IPS DF 19.7 (cell line): ENCODE measurements at places on chromosomes 7 and 10.

DNA sequence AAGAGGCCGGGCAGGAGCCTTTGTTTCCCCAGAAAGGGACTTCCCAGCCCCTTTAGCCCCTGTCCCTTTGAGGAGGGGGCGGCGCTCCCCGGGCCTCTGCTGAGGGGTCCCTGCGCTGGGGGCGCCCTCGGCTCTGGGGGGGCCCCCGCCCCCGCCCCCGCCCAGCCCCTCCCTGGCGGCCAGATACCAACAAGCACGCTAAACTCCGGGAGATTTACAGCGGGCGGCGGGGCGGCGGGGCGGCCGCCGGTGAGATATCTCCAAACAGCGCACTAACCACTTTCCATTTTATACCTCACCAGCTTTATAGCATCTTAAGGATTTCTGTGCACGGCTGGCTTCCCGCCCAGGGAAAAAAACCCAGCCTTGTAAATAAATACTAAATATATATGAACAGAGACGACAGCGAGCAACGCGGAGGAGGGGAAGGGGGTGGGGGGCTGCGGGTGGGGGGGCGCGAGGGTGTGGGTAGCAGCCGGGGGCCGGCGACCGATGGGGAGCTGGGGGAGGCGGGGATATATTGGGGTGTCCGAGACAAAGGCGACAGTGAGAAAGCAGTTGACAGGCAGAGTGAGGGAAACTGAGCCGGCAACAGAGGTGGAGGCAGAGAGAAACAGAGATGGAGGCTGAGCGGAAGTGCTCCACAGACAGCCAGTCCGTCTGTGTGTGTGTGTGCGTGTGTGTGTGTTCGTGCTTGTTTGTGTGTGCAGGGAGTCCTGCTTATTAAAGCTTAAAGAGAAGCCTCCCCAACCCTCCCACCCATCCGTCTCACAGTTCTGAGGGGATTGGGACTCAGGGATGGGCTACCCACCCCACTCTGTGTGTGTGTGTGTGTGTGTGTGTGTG is 85.8 kb downstream of the HIF1AN start:
- no peak for DNase-seq

- DNase-seq = no peak
Measured at GRCh38 chr10:24209946-24210491, 1.1 kb downstream of the KIAA1217 start.

GRCh38 chr10:84208023-84208422 is 13.7 kb downstream of the CDHR1 start:
- no peak for DNase-seq

DNA sequence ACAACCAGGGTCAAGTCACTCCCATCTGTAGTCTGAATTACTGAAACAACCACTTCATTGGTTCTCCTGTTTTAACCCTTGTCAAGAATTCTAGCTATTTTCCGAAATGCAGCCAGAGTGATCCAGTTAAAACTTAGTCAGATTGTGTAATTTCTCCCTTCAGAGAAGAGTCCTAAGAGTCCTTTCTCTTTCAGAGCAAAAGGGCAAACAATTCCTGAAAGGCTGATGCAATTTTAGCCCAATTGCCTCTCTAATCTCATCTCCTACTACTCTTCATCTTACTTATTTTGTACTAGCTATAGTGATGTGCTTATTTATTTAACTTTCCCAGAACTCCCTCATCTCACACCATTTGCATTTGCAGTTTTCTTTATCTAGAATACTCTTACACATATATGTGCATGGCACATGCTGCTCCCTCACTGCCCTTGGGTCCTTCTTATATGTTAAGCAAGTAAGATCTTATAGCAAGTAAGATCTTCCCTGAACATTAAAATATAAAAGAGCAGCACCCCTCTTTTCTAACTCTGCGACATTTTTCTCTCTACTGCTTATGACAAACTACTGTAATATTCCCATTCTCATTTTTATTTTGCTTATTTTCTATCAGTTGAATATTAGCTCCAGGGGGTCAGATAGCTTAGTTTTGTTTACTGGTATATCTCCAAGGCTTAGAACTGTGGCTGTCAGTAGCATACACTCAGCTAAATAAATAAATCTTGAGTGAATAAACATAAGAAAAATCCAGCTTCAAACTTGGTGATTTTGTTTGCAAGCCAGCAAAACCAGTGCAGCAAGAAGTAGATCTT is 44.6 kb downstream of the HGF start:
- no peak for DNase-seq

DNA sequence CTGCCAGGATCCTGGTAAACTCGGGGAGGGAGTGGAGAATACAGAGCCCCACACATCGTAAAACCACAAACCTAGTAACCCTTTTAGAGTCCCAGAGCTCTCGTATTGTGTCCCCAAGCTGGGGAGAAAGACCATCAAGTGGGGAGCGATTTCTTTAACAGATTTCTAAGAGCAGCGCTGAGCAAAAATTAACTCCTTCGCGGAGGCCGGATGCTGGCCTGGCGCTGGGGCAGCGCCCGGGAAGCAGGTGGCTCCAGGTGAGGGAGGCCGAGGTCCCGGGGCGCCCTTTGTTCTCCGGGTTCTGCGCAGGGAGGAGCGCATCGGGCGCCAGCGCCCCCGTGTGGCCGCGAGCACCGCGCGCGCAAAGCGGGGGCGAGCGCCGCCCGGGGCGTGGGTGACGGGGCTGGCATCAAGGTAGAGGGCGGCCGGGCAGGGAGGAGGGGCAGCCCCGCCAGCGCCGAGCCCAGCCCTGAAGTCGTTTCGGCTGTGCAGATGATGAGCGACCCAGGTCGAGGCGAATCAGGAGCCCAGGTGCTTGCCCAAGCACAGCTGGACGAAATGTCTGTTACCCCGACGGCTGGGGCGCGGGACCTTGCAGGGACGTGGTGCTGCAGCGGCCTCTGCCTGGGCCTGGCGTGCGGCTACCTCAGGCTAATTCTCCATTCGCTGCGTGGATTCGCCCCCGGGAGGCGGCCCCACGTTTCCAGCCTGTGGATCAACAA is 10.4 kb upstream of the FGFR2 start:
- DNase-seq = no peak

- no peak for DNase-seq
Measured at GRCh38 chr10:101097881-101098280, 33.2 kb upstream of the TLX1 start.

DNA sequence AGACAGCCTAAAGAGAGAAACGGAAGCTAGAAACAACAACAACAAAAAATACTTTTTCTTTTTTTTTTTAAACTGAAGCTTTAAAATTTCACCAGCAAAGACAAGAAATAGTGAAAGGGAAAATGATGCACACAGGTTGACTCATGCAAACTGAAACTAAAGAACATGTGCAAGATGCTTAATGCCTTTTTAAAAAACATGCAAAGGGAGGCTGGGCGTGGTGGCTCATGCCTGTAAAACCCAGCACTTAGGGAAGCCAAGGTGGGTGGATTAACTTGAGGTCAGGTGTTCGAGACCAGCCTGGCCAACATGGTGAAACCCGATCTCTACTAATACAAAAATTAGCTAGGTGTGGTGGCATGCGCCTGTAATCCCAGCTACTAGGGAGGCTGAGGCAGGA is 15.1 kb upstream of the CUBN start:
- DNase-seq = no peak

DNA sequence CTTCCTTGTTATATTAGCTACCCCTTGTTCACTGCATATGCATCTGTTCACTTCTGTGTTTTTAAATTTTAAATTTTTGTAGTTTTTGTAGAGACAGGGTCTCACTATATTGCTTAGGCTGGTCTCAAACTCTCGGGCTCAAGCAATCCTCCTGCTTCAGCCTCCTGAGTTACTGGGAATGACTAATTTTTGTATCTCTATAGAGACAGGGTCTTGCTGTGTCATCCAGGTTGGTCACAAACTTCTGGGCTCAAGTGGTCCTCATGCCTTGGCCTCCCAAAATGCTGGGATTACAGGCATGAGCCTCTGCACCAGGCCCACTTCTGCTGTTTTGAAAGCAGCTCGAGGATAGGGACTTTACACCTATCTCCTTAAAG is 64.6 kb downstream of the PRTFDC1 start:
- no peak for DNase-seq

GRCh38 chr7:127961786-127962453 is 69.3 kb downstream of the LRRC4 start:
- no peak for DNase-seq

DNA sequence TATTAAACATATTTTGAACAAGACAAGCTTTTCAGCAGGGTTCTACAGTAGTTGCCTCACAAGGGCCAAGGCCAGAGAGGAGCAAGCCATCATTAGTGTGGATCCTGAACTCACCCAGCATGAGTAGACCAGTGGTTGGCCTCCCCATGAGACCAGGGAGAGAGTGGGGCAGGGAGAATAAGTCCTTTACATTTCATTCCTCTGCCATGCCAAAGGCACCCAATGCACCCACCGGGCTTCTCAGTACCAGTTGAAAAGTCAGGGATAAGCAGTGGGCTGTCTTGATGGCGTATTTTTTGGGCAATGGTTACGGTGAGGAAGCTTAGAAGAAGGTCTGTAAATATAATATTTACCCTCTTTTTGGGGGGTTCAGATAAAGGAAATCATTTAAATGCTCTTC is 16.6 kb downstream of the CRTAC1 start:
- DNase-seq = no peak

- DNase-seq = no peak
Measured at GRCh38 chr7:3992841-3993240, 689.3 kb upstream of the FOXK1 start.

- no peak for DNase-seq
Measured at GRCh38 chr7:100887516-100888290, 1.8 kb downstream of the UFSP1 start.

DNA sequence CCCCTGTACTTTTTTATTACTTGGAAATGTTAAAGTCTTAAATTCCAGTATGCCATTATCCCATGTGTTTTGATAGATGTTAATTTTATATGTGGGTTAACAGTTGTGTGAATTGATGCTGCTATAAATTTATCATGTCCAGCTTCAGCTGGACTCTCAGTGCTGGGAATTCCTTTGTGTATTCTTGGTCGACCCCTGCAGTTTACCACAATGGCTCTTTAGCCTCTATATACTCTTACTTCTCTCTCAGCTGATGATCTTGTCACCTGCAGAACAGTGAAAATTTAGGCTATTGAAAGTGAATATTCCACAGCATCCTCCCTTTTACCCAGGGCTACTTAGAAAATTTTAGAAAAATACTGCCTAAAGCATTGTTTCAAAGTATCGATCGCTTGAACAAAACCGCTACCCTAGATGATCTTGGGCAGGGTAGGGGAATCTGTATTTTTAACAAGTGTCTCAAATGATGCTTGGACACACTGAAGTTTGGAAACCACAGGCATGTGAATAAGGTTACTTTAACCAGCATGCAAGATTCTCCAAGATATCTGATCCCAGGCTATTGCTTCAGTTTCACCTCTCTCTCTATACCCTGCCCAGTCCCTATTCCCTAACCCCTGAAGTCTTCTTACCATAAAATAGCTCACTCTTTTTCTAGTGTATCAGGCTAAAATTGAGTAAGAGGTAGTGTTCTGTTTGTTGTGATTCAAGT is 25.4 kb downstream of the LCOR start:
- no peak for DNase-seq

GRCh38 chr7:1691601-1692514 is 21.8 kb downstream of the ELFN1 start:
- DNase-seq = no peak

DNA sequence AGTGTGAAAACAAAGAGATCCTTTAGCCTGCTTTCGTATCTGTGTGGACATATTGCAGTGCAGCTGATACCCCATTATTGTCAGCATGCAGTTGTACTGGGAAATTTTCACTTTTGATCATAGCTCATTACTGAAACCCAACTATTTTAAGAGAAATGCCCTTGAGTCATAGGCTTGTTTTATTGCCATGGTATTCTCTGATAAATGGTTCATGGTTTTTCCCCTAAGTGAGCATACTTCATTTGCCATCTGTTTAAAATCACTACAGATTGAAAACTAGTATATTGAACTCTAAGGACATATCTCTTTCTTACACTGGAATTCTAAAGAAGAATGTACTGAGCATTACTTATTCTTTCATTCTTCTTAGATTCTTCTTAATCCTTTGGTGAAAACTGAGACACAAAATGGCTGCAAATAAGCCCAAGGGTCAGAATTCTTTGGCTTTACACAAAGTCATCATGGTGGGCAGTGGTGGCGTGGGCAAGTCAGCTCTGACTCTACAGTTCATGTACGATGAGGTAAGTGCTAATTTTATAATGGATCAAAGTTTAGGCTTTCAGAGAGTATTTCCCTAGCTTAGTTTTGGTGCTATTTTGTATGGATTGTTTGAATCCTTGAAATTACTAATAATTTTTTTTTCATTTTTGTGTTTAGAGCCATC is 63.0 kb downstream of the RALA start:
- DNase-seq = no peak

DNA sequence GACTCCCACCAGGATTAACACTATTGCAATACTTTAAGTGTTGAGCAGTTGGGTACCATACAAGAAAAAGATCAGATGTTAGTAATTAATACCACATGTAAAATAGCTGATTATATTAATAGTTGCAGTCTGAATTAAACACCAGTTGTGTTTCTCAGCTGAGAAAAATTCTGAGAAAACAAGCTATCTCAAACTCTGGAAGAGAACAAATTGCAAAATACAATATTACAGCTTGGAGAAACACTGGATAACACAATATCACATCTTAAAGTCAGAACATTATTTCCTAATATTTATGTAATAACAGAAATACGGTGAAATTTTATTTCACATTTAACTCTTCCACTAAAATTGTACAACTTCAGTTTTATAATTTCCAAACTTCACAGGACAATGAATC is 9.2 kb downstream of the SNX13 start:
- DNase-seq = no peak

GRCh38 chr10:13189961-13190360 is 28.6 kb downstream of the MCM10 start:
- DNase-seq = no peak
